SW 1271 (cell line): ENCODE measurements at places on chromosomes 16 and 17.

DNA sequence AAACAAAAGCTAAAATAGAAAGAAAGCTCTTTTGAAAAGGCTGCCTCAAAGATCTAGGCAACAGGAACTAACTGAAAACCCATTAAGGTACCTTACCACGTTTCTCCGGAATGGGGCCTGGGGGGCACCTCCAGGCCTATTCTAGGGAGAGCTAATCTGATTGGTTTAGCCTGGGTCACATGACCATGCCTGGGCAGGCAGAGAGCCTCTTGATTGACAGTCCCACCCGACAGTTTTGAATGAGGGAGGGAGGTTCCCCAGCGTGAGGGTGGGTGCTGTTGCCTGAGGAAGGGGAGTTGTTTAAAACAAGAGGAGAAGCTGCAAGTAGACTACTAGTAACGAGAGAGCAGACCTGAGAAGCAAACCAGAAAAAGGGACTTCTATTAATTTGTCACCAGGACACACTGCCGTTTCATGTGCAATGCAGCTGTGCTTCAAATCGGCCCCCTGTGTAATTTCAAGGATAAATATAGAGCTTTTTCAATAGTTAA lies 143.4 kb upstream of the HS3ST2 start:
- no peak for DNase-seq

DNA sequence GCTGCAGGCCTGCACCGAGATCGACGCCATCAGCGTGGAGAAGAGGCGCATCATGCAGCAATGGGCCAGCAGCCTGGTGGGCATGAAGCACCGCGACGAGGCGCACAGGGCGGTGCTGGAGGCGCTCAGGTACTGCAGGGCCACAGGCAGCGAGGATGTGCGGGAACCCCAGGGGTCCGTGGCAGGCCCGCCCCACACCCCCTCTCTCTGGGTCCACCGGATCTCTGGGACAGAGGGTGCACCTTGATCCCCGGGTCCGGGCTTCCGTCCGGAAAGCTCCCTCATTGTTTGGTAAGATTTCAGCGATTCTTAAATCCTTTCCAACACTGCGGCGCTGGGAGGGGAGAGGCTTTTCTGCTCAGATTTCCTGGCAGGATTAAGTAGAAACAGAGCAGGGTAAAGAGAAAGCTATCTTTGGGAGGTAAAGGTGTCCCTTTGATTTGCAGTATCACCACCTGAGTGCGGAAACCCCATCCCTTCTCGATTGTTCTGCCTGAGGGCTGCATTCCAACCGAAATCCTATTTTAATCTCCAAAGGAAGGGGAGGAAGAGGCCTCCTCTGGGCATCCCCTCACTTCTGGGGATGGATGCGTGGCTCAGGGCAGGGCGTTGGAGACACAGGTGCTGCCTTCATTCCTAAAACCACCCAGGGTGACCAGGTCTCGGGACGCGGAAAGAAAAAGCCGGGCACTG lies 29.2 kb downstream of the CCDC40 start:
- no peak for DNase-seq

DNA sequence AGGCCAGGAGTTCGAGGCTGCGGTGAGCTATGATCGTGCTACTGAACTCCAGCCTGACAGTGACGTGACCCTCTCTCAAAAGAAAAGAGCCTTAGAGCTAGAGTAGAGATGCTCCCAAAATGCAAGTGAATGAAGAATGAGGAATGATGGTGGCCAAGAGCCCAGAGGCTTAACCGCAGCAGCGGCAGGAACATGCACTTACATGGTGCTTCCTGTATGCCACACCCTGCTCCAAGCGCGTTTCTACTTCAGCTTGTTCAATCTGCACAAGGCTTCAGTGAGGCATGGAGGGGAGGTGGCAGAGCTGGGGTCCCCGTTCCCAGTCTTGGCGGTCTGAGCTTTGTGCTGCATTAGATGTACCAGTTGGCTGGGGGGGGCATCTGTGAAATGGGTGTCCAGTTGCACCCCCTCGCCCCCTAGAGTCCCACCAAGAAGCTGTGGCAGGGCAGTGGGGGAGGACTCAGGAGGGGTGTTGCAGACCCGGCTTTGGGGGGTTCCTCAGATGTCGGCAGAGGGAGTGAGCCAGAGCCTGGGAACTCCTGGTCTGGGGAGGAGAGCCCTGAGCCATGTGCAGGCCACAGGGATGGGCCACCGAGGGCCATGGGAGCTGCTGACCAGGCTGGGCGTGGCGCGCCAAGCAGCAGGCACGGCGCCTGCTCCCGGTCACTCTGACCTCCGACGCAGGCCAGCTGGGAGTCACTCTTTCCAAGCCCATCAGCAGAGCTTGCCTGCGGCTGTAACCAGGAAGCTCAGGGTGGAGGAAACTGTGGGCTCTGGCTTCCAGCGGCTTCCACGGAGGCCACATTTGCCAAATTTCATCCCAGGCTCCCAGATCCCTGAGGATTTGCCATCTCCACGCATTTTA lies 260.1 kb downstream of the PARN start:
- no peak for DNase-seq

DNA sequence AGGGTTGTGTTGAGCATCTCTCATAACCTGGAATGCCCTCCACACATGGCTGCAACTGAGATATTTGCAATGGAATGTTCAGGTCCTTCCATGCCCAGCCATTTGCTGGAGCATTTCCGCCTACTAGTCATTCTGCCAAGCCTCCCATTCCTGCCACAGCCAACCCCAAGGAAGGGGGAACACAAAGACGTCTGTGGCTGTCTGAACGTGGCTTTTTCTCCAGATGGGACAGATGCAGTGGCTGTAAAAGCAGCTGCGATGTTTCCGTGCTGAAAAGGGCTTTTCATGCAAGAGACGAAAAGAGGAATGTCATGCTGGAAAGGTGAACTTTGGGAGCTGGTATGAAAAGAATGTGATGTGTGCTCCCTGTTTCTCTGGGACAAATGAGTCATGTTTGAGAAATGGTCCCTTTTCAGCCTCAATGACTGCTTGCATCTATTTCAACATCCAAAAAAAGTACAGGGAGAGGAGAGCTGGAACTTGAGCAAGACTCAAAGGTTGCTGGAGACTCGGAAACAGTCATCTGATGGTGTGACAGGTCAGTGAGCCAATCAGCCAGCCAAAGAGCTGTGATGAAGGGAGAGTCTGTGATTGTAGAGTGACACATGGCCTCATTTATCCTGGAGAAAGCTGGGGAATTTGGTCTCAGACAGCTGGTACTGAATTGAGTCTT lies 208.9 kb downstream of the SHISA9 start:
- DNase-seq: peak; percentile 87

GRCh38 chr17:79504181-79504605 lies 106.7 kb downstream of the RBFOX3 start:
- DNase-seq: peak; percentile 7

- no peak for DNase-seq
These were observed 177.4 kb upstream of the CDH5 start for GRCh38 chr16:66188917-66189725.

DNA sequence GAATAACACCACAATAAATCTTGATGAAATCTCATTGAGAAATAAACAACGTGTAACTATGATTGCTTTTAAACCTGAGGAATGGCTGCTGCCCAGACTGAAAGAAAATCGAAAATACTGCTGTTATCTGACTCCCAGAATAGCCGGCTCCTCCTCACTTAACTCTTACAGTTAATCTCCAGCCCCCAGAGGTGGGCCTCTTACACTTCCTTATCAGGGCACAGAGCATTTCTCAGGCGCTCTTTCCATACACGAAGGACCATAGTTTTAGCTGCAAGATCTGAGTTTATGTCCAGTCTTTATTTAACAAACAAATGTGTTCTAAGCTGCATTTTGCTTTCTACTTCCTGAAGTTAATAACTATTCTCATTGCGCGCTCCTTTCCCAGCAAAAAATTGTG lies 206.9 kb downstream of the MAP2K4 start:
- DNase-seq: no peak

- DNase-seq: no peak
These were observed 64.8 kb downstream of the CLEC16A start for GRCh38 chr16:11009027-11009755.

- no peak for DNase-seq
These were observed 22.1 kb upstream of the ADAM11 start for GRCh38 chr17:44736551-44737240.

GRCh38 chr17:41848788-41849187 lies 11.2 kb downstream of the KLHL10 start:
- no peak for DNase-seq

DNA sequence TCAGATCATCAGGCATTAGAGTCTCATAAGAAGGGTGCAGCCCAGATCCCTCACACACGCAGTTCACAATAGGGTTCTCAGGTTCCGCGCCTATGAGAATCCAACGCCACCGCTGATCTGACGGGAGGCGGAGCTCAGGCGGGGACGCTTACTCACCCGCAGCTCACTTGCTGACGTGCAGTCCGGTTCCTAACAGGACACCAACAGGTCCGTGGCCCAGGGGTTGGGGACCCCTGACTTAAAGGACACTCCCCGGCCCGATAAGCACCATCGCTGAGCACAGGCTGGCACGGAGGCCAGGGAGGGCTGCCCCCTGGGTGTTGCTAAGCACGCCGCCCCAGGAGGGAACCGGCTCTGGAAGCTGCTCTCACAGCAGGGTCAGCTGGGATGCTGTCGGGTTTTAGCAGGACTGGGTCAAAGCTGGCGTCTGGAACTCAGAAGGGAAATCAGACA lies 30.1 kb upstream of the BAHCC1 start:
- no peak for DNase-seq

DNA sequence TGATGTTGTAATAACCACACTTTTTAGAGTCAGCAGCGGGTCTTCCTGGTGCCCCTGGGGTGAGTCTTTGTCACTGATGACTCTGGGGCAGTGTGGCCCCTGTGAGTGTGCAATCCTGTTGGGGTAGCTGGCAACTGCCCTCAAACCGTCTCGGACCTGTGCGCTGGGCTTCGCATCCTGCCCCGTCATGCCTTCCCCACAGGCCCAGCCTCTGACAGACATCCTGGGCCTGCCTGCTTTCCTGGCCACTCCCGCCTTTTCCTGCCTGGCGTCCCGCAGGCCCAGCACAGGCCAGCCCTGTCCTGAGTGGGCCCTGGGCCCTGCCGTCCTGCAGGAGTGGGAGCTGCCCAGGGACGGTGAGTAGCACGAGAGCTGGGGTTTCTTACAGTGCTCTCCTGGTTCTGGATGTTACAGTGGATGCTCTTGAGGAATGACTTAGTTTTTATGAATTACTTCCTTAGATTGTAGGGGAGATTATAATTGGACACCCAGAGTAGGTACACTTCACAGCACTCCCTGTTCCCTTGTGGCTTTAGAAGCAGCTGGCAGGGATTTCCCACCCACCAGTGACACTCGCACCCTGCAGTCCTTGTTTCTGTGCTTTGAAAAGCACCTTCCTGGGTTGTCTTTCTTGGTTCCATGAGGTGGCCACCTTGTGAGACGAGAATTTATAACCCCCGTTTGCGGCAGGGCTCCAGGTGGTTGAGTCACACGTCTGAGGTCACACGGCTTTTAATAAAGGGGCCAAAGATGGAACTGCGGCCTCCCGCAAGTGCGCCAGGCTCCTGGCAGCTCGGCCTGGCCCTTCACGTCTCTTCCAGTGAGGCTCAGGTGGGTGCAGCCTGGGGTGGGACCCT lies 50.0 kb upstream of the CAPN15 start:
- DNase-seq: no peak

DNA sequence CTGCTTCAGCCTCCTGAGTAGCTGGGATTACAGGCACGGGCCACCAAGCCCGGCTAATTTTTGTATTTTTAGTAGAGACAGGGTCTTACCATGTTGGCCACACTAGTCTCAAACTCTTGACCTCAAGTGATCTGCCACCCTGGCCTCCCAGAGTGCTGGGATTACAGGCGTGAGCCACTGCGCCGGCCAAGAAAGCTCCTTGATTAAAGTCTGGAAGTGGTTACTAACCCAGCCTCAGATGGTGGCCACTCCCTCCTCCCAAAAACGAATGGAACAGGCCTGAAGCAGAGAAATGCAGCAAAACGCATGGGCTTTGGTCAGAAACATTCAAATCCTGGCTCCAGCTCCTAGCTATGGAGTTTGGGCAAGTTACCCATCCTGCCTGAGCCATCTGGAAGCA lies 11.3 kb downstream of the FKBP10 start:
- no peak for DNase-seq

DNA sequence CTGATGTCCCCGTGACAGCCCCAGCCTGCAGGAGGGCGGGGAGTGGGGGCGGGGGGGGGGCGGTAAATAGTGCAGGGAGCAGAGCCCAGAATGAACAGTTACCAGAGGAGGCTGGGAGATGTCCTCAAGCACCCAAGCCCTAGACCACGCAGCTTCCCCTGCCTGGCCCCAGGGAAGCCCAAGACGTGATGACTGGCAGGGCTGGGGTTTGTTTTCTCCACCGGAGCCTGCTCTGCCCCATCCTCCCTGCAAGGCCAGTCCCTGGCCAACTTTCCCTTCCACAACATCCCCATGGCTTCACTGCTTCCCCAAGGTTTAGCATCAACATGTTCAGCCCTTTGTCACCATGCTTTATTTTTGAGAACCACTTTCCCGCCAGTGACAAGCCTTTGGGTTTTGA lies 1.4 kb upstream of the BEAN1 start:
- no peak for DNase-seq

- DNase-seq: no peak
These were observed 21.6 kb upstream of the EVPL start for GRCh38 chr17:76048711-76049110.

GRCh38 chr17:60695960-60696359 lies 18.3 kb downstream of the BCAS3 start:
- DNase-seq: no peak

DNA sequence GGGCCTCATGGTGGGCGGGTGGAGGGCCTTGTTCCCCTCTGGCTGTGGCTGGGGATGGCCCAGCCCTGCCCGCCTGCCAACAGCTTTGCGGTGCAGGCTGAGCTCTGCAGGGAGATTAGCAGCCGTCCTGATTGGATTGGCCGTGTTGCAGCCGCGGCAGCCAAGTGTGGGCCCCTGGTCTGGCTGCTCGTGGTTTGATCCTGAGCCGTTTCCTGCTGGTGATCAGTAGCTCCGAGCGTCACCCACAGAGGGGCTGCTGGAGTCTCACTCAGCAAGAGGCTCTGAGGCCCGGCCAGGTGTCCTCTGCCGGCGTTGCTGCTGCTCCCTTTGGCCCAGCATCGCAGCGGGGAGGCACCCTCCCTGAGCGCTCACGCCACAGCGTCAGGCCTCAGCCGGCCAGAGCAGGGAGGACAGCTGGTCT lies 32.5 kb downstream of the BAIAP2 start:
- no peak for DNase-seq

- DNase-seq: no peak
These were observed 135.0 kb downstream of the BRIP1 start for GRCh38 chr17:61728297-61728836.

- no peak for DNase-seq
These were observed 88.2 kb upstream of the FA2H start for GRCh38 chr16:74862743-74863244.
